ENCODE measurements at places on chromosomes 13 and 19.

DNA sequence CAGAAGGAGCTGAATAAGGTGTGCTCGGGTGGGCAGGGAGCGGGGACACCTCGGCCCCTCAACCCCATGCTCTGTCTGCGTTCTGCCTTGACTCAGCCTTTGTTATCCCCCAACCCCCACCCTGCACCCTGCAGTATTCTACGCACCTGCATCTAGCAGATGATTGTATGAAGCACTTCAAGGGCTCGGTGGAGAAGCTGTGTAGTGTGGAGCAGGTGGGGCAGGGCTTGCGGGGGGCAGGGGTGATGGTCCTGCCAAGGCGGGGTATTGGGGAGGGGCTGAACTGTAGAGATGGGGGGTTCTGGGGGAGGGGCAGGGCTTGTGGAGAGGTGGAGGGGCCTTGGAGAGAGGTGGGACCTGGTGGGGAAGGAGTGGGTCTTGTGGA lies 6.1 kb downstream of the STXBP2 start:
- DNase-seq = no peak

DNA sequence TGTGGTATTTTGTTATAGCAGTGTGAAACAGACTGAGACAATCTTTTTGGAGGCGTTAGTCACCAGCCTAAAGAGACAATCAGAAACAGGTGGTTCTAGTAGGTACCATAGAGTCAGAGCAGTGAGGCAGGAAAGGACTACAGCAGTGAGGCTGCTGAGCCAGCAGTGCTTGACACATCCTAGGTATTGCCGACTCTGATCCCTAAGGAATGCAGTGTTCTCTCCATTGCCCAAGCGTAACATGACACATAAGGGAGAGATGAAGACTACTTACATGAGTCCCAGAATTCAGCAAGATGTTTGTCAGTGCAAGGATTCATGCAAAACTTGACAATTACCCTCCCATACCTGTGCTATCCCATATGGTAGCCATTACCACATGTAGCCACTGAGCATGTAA lies 62.4 kb upstream of the XPO4 start:
- DNase-seq = no peak

GRCh38 chr19:8110931-8111330 lies 38.5 kb downstream of the FBN3 start:
- DNase-seq = no peak

- no peak for DNase-seq
Measured at GRCh38 chr13:70905035-70905434, 796.8 kb upstream of the KLHL1 start.

DNA sequence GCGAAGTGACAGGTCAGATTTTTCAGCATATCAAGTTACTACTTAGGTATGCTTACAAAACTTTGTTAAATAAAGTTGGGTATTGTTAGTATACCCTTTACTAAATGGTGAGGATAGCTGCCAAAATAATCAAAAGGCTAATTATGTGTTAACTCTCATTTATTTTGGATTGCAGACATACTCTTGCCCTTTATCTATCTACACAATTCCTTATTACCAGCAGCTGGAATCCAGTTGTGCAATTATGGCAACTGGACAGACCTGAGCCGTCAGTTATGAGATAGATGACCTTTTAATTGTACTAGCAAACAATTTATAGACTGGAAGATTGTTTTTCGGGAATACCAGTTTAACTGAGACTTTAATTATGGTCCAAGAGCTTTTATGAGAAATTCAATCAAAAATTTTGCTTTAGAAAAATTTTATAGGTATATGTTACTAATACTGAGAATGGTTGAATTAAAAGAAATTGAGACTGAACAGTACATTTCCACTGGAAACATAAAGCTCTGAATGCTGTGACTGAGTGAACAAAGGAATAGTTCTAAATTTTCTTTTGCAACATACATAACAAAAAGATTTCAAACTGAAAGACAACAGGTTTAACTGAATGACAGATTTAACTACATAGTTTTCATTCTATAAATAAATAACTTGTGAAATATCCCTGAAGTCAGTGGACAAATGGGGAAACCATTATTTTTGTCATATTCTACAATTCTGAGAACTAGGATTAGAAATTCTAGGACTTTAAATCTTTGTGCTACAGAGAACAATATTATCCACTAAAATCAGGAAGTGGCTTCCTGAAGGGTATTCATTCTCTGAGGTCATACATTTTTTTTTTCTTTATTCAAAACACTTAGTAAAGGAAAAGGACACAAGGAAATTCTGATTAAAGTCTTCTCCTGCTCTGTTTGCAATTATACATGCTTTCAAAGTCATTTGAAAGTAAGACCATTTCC lies 97.4 kb downstream of the ZC3H13 start:
- DNase-seq = no peak

DNA sequence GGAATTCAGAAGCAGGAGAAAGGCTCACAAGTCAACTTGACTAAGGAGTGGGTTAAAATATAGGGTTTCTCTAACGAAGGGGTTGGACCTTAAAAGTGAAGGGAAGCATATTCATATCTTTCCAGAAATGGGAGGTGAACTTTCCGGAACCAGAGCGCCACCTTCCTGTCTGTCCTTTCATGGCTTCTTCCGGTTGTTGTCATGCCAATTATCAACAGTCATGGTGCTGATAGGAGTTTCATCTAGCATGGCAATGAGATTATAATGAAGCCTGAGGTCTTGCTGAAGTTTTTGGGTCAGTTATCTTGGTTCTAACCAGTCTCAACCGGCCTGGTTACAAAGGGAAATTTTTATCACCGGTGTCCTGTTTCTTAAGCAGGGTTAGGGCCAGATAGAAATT lies 162.9 kb upstream of the NBEA start:
- no peak for DNase-seq

DNA sequence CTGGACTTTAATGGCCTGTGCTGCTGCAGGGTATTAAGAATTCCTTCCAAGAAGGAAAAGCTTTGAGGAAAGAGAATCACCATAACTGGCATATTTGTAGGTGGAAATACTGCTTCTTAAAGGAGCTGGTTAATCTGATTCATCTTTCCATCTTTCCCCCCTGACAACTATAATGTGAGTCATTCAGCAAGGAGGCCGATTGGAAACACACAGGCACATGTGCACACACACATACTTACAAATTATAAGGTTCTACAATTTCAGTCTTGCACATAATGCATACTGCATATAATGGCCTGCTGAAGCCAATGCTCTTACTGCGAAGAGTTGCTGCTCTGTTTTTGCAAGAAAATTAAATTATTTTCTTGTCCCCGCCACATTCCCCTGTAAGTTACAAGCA lies 78.8 kb upstream of the TPP2 start:
- no peak for DNase-seq

- no peak for DNase-seq
Measured at GRCh38 chr13:105290596-105290995, 1244.9 kb downstream of the EFNB2 start.

GRCh38 chr19:13726323-13726722 lies 38.0 kb upstream of the MRI1 start:
- no peak for DNase-seq

DNA sequence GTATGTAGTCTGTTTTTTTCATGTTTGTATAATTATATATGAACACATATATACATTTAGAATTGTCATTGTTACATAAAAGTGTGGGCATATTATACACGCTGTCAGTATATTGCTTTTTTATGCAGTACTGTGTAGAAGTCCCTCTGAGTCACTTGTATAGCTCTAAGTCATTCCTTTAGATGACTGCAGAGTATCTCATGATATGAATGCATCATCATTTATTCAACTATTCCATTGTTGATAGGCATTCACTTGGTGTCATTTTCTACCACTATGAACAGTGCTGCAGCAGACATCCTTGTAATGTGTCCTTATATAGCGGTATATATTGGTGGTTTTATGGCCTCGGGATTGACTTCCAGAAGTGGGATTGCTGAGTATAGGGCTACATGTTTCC lies 15.3 kb downstream of the RFXAP start:
- no peak for DNase-seq

DNA sequence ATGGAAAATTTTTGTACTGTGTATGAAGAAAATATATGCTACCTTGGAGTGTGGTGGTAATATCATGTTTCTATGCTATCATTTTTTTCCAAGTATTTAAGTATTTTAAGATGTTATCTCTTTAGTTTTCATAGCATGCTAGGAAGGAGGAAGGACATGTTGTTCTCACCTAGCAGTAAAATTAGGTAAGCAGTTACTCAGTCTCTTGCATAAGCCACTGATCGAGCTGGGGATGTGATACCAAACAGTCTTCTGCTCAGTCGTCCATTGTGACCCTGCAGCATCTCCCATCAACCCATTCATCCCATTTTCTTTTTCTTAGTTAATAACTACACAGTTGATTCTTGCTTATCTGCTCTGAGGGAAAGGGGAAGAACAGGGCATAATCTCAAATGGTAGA lies 130.6 kb downstream of the KLF5 start:
- no peak for DNase-seq

GRCh38 chr19:40417643-40417981 lies 4.4 kb upstream of the PRX start:
- no peak for DNase-seq

GRCh38 chr13:26964278-26965250 lies 204.0 kb upstream of the GPR12 start:
- DNase-seq = no peak

GRCh38 chr13:46315491-46316075 lies 71.5 kb downstream of the RUBCNL start:
- no peak for DNase-seq

- no peak for DNase-seq
Measured at GRCh38 chr13:27821566-27821965, 29.3 kb downstream of the GSX1 start.

GRCh38 chr13:29893438-29893837 lies 43.0 kb upstream of the UBL3 start:
- no peak for DNase-seq

DNA sequence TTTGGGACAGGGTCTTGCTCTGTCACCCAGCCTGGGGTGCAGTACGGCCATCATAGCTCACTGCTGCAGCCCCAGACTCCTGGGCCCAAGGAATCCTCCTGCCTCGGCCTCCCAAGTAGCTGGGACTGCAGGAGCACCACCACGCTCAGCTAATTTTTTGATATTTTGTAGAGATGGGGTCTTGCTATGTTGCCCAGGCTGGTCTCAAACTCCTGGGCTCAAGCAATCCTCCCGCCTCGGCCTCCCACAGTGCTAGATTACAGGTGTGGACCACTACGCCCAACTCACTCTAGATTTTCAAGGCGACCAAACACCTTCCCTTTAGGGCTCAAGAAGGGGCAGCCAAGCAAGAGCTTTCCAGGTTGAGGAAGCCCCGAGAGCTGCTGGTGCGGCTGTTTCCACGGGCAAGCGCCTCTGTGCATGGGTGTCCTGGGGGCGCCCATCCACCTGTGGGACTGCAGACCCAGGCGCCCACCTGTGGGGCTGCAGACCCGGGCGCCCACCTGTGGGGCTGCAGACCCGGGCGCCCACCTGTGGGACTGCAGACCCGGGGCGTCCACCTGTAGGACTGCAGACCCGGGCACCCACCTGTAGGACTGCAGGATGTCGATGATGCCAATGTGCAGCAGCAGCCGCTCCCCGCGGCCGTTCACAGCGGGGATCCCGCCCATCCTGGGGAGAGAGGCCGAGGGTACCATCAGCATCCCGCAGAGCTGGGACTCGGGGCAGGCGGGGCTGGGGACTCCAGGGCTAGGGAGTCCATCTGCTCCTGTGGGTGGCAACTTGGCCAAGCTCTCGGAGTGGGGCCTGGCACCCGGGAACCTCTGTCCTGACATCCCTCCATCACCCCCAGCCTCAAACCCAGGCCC lies 21.7 kb upstream of the CACTIN start:
- no peak for DNase-seq

GRCh38 chr13:76266561-76266960 lies 619.6 kb downstream of the KCTD12 start:
- no peak for DNase-seq

GRCh38 chr13:98606296-98606695 lies 29.4 kb upstream of the STK24 start:
- no peak for DNase-seq

DNA sequence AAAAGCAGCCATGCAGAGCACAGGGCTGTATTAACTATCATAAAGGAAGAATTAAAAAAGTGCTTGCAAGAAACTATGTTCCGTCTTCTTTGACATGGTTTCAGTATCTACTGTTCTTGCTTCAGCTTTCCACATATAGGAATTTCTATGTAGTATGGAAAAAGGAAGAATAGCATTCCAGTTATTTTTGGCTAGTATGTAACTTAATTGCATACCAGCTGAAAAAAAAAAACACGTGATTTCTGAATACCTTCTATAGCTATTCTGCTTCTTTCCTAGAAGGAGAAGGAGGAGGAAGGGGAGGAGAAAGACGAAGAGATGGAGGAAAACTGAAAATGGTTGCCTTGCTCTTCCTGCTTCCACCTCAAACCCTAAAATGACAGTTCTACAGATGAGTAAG lies 619.0 kb downstream of the KCTD12 start:
- no peak for DNase-seq

DNA sequence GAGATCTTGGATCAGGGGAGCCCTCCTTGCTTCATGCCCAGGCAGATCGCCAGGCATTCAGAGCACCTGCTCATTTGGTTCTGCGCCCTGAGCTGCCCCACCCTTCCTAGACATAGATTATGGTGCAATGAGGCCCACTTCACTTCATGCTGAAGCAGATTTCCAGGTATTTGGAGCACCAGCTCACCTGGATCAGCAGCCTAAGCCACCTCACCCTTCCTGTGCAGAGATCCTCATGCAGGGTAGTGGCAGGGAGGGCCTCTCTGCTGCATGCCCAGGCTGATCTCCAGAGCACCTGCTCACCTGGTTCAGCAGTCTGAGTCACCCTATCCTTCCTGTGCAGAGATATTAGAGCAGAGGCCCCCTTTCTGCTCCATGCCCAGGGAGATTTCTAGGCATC lies 1966.1 kb downstream of the PCDH9 start:
- DNase-seq = no peak

DNA sequence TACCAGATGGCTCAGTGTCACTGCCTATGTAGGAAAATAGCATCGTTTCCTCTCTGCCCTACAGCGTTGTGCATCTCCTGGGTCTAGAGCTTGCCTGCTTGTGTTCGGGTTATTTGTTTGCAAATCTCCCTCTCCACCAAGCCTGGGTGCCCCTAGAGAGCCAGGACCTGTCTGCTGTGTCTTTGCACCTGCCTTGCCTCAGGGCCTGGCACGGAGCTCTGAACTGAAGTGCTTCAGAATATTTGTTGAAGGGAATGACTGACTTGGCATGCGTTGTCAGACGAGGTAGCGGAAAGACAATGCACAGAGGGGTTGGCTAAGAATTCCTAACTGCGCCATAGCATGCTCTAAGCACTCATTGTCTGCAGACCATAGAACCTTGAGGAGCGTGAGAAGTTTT lies 263.4 kb downstream of the FGF9 start:
- no peak for DNase-seq

- no peak for DNase-seq
Measured at GRCh38 chr19:58563823-58564222, 5.4 kb upstream of the UBE2M start.

GRCh38 chr19:39131255-39131755 lies 5.7 kb downstream of the PAK4 start:
- no peak for DNase-seq

DNA sequence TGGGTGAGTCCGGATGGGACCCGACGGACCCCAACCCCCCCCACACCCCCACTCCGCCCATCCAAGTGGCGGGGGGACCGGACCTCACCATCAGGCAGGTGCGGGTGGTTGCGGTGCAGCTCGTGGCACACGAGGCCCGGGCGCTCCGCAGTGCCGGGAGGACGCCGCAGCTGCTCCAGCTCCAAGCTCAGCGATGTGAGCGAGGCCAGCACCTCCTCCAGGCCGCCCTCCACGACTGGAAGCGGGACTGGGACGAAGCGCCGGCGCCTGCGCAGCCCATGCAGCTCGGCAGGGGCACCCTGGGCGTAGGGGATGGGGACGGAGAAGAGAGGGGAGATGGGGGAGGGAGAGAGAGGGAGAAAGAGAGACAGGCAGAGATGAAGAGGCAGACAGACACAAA lies 30.1 kb upstream of the OLFM2 start:
- no peak for DNase-seq

Measured in cortex of kidney (tissue), 1 donor.